Left ventricle myocardium inferior (tissue), 1 donor: ENCODE measurements at places on chromosomes 12 and 14. TPM values are rescaled to one million over a fixed set of nuclear protein-coding genes. Genes with fewer than 3 reads are reported as not detected.

Gene DEPDC4
- 0.47 TPM for total RNA-seq

Gene CD4
- 7.4 TPM for total RNA-seq

GRCh38 chr14:104390941-104391901 lies 188.3 kb upstream of the C14orf180 start:
- peak; percentile 13 for DNase-seq

GRCh38 chr12:116202940-116203339 lies 74.6 kb downstream of the MED13L start:
- no peak for DNase-seq

Gene TSPAN8
- total RNA-seq, result 0.41 TPM

- DNase-seq, result no peak
Observed at GRCh38 chr14:57526942-57527341, 33.3 kb upstream of the CCDC198 start.
